ENCODE measurements at places on chromosomes 13 and 19.

- no peak for DNase-seq
These were observed 29.9 kb downstream of the C13orf46 start for GRCh38 chr13:113943821-113944565.

- DNase-seq, result peak; percentile 50
These were observed 3.8 kb downstream of the BCL2L12 start for GRCh38 chr19:49669516-49669915.

GRCh38 chr13:49516467-49516866 is 20.7 kb downstream of the PHF11 start:
- no peak for DNase-seq

- DNase-seq, result peak; percentile 89
These were observed 486 bp upstream of the SPINT2 start for GRCh38 chr19:38263689-38264485.

- DNase-seq, result no peak
These were observed 2.0 kb downstream of the ITPKC start for GRCh38 chr19:40718774-40719391.

- DNase-seq, result peak; percentile 84
These were observed 12.6 kb upstream of the LILRB4 start for GRCh38 chr19:54650108-54650655.

GRCh38 chr19:22735911-22736645 is 47.9 kb downstream of the ZNF99 start:
- DNase-seq, result no peak

GRCh38 chr19:16153582-16154336 is 10.3 kb downstream of the HSH2D start:
- DNase-seq, result no peak

DNA sequence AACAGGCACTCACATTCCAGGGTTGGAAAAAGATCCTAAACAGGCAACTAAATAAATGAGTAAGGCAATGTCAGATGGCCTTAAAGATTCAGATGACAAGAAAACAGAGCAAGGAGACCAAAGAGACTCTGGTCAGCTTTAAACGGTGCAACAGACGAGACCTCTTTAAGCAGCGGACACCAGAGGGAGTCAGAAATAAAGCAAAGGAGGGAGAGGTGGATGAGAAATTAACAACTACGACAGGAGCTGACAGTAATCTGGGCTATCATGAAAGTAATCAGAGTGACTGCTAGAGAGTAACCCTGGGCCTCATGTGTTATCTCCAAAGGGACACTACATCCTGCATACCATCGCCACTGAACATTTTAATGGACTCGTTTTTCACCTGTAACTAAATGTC is 1.1 kb downstream of the ZNF550 start:
- DNase-seq, result no peak

DNA sequence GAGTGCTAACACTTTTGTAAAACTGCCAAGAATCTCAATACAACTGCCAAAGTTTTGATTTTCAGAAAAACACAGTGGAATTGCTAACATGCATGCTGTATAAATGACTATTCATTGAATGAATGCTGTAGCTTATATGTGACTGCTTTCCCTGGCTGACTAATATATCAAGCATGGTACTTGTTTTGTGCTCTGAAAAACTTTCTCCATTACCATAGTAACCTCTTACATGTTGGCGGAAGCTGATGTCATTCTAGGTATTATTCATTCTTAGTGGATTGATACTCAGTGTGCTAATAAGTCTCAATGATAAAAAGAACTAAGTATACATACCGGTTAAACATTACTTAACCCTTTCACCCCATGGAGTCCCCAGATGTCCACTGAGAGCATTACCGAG is 166.1 kb upstream of the MYO16 start:
- no peak for DNase-seq

DNA sequence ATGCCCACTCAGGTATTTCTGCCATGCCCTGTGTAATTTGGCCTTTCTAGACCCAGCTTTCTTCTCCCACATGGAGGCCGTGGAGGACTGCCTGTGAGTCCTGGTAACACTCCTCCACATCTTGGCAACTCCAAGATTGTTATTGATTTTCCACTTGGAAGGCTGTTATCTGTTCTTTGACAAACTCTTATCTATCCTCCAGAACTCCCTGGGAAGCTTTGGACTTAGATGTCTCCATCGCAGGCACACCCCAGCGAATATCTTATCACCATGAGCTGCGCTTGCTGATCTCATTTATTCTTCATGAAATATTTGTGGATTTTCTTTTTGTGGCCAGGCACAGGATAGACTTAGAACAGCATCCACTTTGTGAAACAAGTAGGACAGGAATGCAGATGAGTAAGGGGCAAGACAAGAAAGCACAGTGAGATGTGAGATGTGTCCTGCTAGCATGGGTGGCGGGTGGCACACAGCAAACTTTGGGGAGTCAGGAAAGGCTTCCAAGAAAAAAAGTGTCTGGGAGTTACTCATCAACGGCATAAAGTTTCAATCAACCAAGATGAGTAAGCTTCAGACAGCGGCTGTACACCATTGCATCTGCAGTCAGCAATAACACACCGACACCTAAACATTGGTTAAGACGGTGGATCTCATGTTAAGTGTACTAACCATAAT is 84.5 kb upstream of the IRS2 start:
- DNase-seq, result no peak

- DNase-seq, result no peak
These were observed 37.9 kb upstream of the ATP11A start for GRCh38 chr13:112651750-112652511.

DNA sequence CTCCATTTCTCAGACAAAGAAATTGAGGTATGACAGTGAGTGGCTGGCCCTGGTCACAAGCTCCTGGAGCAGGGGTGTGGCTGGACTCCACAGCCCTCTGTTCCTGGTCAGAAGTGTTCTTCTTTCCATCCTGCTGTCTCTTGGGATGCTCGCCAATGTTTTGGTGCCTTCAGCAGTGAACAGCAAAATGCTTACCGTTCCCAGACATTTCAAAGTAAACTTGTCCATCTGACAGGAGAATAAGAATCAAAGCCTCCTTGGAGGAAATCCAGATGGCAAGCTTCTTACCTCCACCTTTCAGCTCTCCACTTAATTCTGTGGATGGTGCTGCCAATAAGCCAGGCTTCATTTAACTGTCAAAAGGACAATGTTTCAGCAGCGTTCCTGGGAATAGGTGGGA is 954.1 kb downstream of the UQCRFS1 start:
- no peak for DNase-seq

- no peak for DNase-seq
These were observed 124.1 kb downstream of the DPF1 start for GRCh38 chr19:38099966-38100365.

DNA sequence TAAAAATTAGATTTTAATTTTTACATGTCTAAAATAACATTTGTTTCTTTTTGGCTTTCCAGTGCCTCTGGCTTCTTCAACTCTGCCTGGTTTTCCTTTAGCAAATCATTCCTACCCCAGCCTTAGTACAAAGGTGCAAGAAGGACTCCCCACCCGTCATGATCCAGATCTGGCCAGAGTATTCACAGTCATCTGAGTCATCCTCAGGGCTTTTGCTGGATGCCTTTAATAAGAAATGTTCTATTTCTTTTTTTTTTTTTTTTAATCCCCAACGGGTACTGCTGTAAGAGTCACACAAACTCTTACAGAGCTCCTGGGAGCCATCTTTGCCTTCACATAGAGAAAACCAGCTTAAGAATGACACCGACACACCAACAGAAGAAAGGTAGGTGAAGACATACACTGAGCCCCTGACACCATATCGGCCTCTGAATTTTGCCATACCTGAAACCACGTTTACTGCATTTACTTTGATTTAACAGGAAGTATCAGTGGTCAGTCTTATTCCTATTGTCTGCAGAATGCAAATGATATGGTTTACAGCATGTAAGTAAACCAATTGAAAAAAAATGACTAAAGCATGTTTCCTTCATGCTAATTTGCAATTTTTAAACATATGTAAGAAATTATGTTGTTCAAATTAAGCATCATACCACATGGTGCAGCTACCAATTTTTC is 184.4 kb downstream of the NALCN start:
- DNase-seq, result no peak

DNA sequence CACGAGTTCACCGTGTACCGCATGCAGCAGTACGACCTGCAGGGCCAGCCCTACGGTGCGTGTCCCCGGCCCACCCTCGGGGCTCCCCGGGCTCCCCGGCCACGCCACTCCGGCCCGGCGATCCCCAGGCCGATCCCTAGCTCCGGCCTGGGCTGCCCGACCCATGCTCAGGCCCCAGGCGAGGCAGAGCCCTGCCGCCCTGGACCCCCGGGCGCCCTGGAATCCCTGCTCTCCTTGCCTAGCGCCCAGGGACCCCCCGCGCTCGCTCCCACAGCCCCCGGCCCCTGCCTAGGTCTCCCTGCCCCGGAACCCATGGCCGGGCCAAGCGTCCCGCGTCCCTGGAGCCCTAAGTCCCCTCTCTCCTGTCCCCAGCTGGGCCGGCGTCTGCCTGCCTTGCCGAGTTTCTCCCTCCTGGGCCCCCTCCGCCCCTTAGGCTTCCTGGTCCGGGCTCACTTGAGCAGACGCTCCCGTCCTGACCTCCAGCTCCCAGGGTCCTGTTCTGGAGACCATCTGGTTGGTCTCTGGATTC is 494 bp downstream of the NCLN start:
- peak; percentile 12 for DNase-seq

DNA sequence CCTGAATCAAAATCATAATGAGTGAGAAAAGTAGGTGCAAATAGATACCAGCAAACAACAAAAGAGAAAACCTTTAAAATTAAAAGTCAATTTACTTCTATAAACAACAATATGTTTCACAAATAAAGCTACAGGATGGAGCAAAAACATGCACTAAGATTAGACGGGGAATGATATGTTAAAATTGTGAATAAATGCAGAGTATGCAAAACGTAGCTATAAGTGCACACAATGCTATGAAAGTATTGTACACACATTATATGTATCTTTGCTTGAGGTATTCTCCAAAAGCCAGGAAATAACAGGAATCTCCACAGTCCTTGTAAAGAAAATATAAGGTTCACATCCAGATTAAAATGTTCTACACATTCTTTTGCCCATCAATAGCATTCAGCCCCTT is 523.9 kb downstream of the EFNB2 start:
- DNase-seq, result no peak

GRCh38 chr13:20721454-20722357 is 18.2 kb downstream of the IL17D start:
- DNase-seq, result no peak

- DNase-seq, result no peak
These were observed 68.4 kb upstream of the KCTD4 start for GRCh38 chr13:45269204-45269603.

GRCh38 chr13:30664689-30665275 is 47.1 kb downstream of the USPL1 start:
- peak; percentile 56 for DNase-seq

DNA sequence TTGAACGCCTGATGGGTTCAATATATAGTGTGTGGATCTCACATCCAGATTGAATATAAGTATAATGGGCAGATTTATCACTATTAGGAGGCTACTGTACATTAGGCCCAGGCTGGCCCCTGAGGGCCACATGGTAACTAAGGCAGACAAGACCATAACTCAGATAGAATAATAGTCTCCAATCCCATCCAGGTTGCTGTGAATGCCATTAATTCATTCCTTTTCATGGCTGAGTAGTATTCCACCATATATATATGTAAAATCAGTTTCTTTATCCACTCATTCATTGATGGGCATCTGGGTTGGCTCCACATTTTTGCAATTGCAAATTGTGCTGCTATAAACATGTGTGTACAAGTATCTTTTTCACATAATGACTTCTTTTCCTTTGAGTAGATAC is 8.1 kb upstream of the PMIS2 start:
- no peak for DNase-seq

DNA sequence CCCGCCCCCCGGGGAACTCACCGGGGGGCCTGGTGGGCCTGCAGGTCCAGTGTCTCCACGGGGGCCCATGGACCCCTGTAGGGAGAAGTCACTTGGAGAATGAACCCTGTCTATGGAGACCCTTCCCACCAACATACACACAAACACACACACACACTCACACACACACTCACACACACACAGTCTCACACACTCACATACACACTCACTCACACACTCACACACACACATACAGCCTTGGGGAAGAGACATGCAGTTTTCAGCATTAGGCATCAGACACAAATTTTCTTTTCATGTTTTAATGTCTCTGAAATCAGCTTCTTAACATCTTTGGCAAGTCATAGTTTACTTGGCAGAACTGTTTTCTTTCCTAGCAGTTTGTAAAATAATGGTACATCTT is 31.0 kb upstream of the OLFM2 start:
- DNase-seq, result no peak

- no peak for DNase-seq
These were observed 13.9 kb downstream of the C3 start for GRCh38 chr19:6706633-6706958.

DNA sequence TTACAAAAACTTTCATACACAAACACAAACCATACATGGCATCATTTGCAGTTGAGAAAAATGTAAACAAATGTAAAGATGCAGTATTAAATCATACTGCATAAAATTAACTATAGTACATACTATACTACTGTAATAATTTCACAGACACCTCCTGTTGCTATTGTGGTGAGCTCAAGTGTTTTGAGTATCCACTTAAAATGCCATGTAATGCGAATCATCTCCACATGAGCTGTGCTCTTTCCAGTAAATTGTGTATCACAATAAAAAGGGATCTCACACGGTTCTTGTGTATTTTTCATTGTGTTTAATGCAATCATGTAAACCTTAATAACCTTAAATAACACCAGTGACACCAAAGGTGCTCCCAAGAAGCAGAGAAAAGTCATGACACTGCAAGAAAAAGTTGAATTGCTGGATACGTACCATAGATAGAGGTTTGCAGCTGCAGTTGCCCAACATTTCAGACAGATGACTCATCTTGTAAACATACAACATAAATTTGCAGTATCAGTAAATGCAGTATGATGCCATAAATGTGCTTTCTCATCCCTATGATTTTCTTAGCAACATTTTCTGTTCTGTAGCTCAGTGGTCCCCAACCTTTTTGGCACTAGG is 166.6 kb downstream of the RAP2A start:
- DNase-seq, result no peak

GRCh38 chr13:98998831-98999638 is 21.2 kb upstream of the DOCK9 start:
- peak; percentile 8 for DNase-seq

- DNase-seq, result no peak
These were observed 9.0 kb downstream of the ARHGAP45 start for GRCh38 chr19:1076046-1076386.

- DNase-seq, result no peak
These were observed 606 bp downstream of the PRDX2 start for GRCh38 chr19:12800923-12801465.

- peak; percentile 89 for DNase-seq
These were observed 15.1 kb downstream of the DEDD2 start for GRCh38 chr19:42202290-42202880.

- no peak for DNase-seq
These were observed 1.1 kb downstream of the LNX2 start for GRCh38 chr13:27619093-27619727.
